ENCODE measurements at places on chromosomes 12 and 14. TPM values are rescaled to one million over a fixed set of nuclear protein-coding genes. Genes with fewer than 3 reads are reported as not detected.

PAN2 gene
- total RNA-seq: 59.5 TPM

CEP170B gene
- total RNA-seq: 13.3 TPM

DNA sequence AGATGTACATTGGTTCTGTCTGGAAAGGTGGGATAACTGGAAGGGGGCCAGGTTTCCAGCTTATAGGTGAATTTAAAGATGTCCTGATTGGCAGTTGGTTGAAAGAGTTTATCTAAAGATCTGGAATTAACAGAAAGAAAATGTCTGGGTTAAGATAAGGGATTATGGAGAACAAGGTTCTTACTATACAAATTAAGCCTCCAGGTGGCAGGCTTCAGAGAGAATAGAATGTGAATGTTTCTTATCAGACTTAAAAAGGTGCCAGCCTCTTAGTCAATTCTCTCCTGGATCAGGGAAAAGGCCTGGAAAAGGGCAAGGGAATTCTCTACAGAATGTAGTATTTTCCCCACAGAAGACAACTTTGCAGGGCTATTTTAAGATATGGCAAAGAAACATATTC lies 53.1 kb downstream of the CNTN1 start:
- DNase-seq: no peak

DNA sequence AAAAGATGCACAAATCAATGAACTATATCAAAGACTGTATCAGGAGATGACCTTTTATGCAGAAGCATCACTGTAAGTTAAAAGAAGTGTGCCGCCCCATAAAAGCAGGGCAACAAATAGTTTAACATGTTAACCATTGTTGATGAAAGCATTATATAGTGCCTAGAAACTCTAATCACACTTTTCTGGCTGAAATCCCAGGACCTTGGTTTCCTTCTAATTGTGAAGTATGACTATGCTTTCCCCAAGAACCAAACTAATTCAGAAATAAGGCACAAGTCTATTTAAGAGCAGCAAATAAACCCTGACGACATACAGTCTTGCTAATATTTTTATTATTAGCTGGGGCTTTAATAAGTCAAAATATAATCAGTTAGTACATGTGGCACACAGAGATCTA lies 21.7 kb downstream of the RACGAP1 start:
- DNase-seq: no peak

- no peak for DNase-seq
These were observed 85.3 kb downstream of the SLC25A47 start for GRCh38 chr14:100408350-100409002.
